Fibroblast of upper back skin (primary cell): ENCODE measurements at places on chromosomes 5 and 9.

- DNase-seq, result no peak
Measured at GRCh38 chr5:142186857-142187594, 78.4 kb downstream of the NDFIP1 start.

DNA sequence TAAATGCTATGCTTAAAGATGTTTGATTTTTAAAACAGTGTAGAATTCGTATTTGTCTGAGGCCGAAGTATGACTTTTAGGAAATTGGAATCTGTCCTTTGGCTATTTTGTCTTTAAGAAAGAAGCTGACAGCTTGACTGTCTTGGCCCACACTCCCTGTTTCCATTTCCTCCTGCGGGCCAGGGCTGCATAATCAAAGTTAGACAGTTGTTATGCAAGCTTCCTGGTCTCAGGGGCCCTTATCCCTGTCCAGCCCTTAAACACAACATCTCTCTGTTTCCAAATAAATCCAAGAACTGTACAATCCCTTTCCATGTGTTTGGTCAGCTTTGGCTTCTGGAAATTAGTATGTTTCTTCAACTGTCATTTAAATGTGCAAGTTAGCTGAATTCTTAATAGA lies 54.6 kb upstream of the ECM2 start:
- peak; percentile 42 for DNase-seq

DNA sequence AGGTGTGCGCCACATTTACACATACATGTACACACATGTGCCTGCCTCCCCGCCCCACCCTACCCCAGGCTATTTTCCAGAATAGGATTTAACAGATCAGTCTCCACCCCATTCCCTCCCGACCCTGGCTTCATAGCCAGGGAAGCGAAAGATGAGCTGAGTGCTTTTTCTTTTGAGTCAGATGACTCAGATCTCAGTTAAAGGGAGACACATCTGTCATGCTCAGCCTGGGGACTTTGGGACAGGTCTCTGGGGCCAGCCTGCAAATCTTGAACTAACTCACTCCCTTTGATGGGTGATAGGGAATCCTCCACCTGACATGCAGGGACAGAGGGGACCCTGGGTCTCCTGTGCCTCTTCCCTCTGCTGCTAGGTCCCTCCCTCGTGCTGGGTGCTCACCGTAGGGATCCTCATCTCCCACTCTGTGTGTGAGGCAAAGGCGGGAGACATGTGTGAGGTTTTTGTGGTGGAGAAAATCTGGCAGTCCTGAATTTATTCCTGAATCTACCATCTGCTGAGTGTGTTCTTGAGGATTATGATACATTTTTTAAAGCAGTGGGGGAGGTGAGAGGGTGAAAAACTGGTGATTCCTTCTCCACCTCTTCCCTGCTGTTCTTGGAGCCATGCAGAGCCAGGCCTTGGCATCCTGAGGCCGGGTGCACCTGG lies 37.7 kb downstream of the NEUROG1 start:
- peak; percentile 17 for DNase-seq

GRCh38 chr9:113158446-113158845 lies 7.6 kb downstream of the SLC31A2 start:
- DNase-seq, result no peak

DNA sequence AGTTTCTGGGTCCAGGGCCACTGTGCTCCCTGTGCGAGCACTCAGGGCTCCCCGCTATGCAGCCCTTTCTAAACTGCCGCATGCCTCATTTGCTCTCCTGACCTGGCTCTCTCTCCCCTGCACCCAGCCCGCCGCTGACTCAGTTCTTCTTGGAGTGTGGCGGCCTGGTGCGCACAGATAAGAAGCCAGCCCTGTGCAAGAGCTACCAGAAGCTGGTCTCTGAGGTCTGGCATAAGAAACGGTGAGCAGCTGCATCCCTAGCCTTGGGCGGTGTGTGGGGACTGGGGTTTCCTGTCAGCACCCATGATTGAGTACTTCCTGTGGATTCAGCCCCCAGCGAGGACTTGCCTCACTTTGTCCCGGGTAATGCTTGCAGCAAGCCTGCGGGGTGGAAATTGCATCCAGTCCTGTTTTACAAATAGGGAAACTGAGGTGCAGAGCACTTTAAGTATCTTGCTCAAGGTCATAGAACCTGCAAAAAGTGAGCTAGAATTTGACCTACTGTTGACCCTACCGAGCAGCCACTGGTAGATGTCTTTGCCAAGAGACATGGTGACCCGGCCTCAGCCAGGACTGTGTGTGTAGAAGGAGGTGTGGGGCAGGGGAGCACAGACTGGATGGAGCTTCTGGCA lies 27.9 kb downstream of the USP20 start:
- peak; percentile 92 for DNase-seq

- DNase-seq, result no peak
Measured at GRCh38 chr9:89996116-89996515, 391.3 kb downstream of the GADD45G start.

DNA sequence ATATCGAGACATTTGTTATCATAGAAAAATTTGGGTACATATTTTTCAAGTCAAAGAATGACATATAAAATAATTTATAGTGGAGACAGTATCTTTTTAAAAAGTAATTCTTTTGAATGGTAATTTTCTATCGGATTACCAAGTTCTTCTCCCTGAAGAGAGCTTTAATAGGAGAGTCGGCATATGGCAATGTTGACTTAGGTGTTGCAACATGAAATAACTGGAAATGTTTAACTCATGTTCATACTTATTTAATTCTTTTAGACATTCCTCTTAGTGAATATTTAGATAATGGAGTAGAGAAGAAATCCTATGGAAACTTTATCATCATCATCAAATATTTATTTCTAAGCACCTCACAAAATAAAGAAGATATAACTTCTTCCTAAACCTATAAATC lies 118.2 kb upstream of the CTNND2 start:
- DNase-seq, result no peak

DNA sequence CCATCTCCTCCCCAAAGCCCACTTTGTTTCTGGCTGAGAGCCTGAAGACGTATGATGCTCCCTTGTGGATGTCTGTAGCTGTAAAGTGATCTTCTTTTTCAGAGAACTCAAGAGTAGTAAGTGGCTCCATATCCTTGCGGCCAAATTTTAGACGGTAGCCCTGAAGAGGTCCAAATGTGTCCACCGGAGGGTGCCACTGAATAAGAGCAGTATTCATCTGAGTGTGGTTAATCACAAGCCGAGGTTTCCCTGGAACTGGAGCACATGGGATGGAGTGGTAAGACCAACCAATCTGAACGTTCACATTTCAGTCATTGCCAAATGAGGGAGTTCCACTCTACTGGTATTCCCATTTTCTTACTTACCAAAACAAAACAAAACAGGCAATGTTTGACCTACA lies 686.5 kb upstream of the DMAC1 start:
- peak; percentile 57 for DNase-seq

DNA sequence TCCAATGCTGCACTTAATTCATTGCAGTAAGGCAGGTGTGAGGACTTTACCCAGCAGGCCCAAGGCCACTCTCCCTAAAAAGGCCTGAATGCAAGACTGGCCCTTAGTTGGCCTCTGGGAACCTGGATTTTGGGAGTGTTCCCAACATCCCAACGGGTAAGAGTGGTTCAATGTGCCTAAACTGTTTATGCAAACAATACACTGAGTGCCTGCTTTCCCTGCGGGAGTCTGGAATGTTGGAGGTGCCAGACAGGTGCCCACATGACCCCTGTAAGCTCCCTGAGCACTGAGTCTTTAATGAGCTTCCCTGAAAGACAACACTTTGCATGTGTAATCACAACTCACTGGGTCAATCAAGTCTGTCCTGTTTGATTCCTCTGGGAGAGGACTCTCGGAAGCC lies 37.4 kb downstream of the NSUN2 start:
- no peak for DNase-seq

GRCh38 chr5:131228646-131229045 lies 35.2 kb upstream of the CDC42SE2 start:
- DNase-seq, result no peak

- DNase-seq, result no peak
Measured at GRCh38 chr5:157961176-157961575, 102.2 kb upstream of the CLINT1 start.

DNA sequence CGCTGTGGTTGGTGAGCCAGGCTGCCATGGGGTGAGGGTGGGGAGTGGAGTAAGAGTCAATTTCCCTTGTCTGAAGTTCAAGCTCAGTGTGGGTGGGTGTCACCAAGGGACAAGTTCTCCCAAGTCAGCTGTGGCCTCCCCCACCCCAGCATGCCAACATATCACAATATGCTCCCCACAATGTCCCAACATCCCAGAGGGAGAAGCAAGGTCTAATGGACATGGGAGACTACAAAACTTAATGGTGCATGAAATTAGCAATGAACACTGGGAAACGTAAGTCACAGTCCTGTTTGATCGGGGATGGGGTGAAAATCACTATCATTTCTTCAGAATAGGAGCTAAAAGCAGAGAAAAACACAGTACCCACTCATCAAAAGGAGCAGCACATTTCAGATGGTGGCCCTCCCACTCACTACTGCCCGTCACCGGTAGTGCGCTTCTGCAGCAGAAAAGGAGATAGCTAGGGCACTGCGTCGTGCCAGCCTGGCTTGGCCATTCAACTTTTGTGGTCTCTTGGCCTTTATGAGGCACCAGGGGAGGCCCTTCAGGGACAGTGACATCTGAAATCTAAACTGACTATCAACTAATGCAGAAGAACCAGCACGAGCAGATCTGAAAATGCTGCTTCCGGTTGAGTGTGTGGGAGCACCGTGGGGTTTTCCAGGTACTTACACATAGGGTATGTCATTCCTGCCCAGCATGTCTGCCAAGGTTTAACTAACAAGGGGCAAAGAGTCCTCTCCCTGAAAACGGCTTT lies 20.5 kb upstream of the NDFIP1 start:
- no peak for DNase-seq

DNA sequence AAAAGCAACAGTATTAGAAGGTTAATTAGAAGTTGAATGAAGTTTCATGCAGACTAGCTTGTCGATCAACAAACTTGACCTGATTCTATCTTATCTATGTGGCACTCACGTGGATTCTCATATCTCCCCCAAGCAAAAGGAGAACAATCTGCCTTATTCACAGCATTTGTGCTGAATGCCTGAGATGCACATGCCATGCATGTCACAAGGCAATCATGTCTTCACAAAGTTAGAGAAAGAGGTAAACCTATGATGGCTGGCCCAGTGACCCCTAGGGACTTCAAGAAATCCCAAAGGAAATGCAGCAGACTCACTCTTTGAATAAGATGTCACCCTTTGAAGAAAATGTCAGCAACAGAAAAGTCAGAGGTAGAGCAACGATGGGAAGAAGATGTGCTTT lies 17.6 kb upstream of the SHOC1 start:
- DNase-seq, result no peak

- no peak for DNase-seq
Measured at GRCh38 chr5:76990899-76991459, 38.1 kb downstream of the CRHBP start.

DNA sequence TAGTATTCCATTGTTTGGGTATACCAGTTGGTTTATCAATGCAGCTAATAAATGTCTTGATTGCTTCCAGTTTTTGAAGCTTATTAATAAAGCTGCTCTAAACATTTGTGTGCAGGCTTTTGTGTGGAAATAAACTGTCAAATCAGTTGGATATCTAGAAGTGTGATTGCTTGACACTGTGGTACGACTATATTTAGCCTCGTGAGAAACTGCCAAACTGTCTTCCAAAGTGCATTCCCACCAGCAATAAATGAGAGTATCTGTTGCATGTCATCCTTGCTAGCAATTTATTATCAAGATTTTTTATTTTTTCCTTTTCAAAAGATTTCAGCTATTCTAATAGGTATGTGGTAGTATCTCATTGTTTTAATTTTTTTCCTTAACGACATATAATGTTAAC lies 37.5 kb downstream of the NMUR2 start:
- DNase-seq, result no peak
